Amniotic epithelial cell (primary cell): ENCODE measurements at places on chromosomes 3 and 15.

DNA sequence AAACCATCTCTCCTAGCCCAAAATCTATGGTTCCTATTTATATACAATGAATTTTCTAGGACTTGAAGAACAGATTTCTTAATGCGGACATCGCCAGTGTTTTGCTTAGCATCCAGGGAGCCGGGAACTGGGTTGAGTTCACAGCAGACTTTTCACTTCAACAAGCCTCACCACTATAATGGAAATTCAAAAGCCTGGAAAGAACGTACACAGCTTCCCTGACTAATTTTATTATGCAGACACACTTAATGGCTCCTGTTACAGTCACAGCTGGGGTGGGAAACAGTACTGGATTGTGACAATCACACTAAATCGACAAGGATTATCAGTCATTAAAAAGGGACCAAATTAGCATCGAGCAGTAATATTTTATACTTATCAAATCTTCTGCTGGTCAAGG, 129.2 kb upstream of the BNIP2 start:
- DNase-seq, result no peak

DNA sequence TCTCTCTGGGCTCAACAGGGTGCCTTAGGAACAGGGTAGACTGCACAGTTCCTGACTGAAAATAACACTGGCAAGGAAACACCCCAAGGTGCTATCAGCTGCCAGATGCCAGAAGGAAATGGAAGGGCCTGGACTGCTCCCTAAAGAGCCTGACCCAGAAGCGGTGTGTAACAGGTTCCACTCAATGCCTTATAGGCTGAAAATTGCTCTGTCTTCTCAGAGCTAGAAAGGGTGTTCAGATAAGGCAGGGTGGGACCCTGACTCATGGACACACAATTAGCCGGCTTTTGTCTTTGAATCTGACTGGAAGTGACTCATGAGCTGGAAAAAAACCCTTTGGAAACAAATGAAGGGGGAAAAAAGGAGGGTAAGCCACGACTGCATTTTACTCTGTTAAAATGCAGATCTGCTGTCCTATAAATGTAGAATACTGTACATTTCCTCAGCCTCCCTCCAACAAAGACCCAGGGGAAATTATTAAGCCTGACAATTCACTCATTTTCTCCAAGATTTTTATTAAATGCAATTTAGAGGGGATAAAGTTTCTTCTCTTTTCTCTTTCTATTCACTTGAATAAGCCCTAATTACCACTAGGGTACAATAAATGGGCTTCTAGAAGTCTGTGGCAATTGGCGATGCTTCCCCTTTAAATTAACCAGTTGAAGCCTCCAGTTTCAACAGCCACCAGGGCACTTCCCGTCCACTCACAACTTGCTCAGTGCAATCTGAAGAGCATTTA, 160.2 kb upstream of the TBL1XR1 start:
- peak; percentile 85 for DNase-seq

DNA sequence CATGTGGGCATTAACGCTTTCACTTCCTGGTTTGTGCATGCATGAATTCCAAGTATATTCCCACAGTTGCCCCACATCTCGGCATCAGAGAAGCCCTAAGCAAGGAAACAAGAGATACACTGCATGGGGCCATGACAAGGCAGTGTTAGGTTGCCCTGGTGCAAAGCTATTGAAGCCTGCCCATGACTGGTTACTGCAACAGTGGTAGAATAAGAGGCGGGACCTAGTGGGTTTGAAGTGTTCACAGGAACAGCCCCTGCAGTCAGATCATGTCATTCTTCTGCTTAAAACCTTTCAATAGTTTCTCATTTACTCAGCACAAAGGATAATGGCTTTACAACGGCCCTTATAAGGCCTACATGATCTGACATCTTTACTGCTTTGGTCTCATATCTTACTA, 80.9 kb upstream of the TOPAZ1 start:
- no peak for DNase-seq

DNA sequence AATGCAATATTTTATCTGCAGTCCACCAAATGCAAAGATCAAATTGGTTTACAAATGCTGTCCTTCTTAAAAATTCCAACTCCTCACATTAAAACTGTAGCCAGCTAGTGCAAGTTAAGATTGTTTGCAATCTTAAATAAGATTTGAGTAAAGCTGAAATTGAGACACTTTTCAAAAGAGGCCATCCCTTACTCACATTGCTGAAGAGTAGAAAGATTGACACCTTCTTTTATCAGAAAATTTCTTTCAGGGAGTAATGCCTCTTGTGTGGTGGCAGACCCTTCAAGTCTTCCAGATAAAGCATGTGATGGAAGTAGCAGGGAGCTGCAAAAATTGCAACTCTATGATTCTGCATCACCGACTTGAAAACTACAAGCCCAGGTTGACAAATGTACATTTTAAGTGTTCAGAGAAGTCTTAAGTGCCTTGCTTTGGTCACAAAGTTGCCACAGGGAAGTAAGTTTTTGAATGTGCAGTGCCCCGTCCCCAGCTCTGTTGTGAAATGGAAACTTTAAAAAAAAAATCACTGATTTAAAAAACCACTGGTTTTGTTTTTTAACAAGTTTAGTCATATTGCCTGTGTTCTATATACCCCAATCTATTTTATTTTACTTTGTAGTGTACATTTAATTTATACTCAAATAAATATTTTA, 12.6 kb downstream of the CD86 start:
- no peak for DNase-seq

GRCh38 chr3:65905771-65906170, 132.9 kb downstream of the MAGI1 start:
- DNase-seq, result no peak

- peak; percentile 98 for DNase-seq
These were observed 70.7 kb upstream of the DCBLD2 start for GRCh38 chr3:98972155-98972554.

GRCh38 chr3:46906471-46907058, 29.0 kb downstream of the PTH1R start:
- no peak for DNase-seq

DNA sequence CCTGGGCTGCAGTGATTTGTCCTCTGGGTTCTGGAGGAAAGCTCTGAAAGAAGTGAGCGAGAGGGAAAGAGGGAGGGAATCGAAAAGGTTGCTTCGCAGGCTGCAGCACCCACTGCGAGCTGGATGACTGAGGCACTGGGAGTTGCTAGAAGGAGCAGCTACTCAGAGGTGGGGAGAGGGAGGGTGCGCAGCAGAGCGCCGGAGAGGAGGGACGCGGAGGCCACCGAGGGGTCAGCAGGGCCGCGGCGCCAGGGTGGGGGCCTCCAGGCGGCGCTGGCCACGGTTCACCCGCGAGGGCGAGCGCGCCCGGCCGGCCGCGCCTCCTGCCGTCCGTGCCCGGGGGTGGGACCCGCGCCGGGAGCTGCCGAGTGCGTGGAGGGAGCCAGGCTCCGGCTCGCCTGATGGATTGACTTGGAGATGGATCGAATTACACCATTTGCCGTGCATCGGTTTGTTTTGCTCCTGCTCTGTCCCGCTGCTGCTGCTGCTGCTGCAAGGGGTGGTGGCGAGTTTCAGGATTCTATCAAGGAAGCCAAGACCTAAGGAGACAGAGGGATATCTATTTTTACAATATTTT, at the start of gene SEMA6D:
SEMA6D (plus strand) TSS at position 470 of the 577 bp plus-strand sequence. CDS start 42,294 bp downstream, outside the sequence.
- peak; percentile 49 for DNase-seq

GRCh38 chr3:32104492-32104891, 1.9 kb upstream of the GPD1L start:
- no peak for DNase-seq

GRCh38 chr3:40842714-40843113, 318.0 kb downstream of the ZNF621 start:
- no peak for DNase-seq

GRCh38 chr15:81052046-81052445, 51.3 kb downstream of the TLNRD1 start:
- no peak for DNase-seq

GRCh38 chr3:57682284-57682683, 10.6 kb downstream of the DENND6A start:
- no peak for DNase-seq

GRCh38 chr15:100140527-100141308, 201.1 kb downstream of the ADAMTS17 start:
- no peak for DNase-seq

- DNase-seq, result no peak
These were observed 223.8 kb downstream of the ADAMTS9 start for GRCh38 chr3:64463981-64464380.

DNA sequence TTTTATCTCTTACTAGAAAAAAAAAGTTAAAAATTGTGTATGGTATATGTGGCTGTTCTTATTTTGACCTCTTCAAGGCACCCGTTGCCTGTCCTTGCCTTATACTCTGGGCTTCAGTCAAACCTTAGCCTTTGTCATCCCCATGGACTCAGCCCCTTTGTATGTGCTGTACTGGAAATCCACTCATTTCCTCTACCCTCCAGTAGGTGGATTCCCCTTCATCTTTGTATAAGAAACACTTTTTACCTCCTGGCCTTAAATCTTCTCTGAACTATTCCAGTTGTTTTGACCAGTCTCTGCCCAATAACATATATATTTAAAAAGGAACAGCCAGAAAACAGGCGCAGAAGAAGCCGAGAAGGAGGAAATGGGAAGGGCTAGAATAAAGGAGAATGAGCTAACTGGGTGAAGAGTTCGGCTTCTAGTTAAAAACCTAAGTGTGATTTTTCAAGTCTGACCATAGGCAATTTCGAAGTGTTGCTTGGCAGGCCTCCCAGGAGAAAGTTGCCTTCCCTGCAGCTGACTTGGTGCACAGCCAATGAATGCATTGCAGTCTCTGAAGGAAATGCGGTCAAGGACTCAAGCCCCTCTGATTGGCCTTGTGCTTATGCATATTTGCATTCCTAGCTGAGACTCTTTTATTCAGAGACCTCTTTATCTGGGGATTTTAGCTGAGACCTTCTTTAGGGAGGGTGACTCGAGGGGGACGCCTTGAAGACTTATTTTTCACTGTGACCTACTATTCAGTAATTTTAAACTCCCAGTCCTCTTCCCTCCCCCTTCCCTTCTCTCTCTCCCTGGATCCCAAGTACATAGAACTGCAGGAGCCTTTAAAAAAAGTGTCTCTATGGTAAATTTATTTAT, 277.4 kb downstream of the ROBO1 start:
- DNase-seq, result no peak

DNA sequence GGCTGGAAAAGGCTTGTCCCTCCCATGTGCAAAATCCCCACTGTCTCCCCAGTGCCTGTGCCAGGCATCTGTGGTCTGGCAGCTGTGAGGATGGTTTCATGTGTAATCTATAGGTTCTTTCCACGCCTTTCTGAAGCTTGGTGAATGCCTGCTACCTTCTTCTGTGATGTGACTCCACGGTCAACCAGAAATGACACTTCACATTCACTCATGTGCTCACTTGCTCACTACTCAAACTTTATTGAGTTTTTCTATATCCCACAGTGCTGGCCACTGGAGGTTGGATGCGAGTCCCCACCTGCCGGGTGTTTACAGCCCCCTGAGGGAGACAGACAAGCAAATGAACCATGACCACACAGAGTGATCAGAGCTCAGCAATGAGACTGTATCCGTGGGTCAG, 27.9 kb upstream of the TLE3 start:
- DNase-seq, result no peak

DNA sequence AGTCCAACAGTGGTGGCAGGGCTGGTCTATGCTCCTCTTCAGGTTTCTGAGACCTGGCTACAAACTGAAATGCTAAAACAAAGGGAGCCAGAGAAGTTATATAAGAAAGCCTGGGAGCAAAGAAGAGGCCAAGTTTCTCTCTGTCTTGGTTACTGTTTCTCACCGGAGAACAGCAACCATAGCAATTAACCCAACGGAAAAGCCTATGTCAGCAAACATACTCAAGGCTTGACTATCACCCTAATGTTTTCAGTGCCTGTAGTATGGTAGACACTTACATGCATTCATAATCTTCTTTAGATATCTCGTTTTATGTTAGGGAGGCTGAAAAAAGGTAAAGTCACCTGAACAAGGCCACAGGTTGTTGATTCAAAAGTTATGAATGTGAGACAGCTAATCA, 86.3 kb upstream of the CLSTN2 start:
- no peak for DNase-seq

DNA sequence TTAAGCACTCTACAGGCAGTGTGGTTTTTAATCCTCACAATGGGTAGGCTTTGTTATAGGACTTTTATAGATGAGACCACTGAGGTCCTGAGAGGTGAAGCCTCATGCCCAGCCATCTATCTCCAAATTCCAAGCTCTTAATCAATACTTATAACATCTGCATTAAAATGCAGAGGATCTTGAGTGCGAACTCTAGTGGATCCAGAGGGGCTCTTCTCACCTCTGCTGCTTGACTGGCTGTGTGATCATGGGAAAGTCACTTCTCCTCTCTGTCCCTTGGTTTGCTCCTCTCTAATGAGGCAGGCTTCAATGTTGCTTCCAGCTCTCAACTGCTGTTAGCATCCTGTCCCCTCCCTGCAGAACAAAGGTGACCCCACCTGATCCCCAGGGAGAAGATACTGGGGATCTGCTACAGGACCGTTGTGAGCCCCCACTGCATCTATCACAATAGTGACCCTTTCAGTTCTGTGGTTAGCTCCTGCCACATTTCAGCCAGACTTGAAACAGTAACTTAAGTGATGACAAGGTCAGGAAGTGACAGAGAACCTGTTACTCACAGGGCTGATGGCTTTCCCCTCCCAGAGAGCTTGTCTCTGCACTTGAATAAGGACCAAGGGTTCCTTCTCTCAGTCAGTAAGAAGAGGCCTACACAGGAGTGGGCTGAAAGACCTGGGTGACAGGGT, 1.3 kb downstream of the SLC27A2 start:
- no peak for DNase-seq

GRCh38 chr15:100858294-100858693, 21.3 kb upstream of the ALDH1A3 start:
- DNase-seq, result no peak

DNA sequence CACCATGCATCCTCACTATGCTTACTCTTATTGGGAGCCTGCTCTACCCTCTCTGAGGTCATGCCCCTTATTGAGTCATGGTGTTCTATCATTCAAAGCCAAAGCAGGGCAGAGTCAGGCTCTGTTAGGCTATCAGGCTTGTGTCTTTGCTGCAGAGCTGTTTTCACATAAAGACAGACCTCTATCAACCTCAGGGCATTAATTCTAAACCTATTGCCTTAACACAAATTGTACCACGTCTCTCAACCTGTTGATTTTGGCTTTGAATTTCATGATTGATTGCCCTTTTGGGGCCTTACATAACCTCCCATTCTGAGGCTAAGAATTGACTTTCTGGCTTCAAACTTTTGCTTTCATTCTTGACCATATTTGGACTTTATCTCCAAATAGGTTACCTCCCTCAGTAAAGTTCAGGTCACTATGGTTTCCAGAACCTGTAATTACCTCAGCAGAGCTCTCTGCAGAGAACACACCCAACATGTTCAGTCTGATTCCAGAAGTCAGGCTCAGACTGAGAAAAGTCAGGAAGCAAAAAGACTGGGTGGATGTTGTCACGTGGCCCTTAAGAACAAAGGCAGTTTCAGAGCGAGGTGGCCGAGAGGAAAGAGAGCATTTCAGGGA, 221.4 kb upstream of the NANOGP8 start:
- DNase-seq, result peak; percentile 94

- no peak for DNase-seq
These were observed 6.5 kb downstream of the FBN1 start for GRCh38 chr15:48638963-48639362.

DNA sequence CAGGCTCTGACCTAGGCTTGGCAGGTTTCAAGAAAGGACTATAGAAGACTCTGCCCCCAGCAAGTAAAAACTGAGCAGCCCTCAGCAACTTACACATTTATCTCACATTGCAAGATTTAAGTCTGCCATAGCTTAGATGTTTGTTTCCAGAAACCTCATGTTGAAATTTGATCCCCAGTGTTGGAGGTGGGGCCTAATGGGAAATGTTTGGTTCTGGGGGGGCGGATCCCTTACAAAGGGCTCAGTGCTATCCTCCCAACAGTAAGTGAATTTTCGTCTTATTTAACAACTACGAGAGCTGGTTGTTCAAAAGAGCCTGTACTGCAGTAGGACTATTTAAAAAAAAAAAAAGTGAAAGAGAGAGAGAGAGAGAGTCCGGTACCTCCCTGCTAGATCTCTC, 125.2 kb upstream of the PROK2 start:
- DNase-seq, result no peak
